ENCODE measurements at places on chromosomes 3 and 15. TPM values are rescaled to one million over a fixed set of nuclear protein-coding genes. Genes with fewer than 3 reads are reported as not detected.

GRCh38 chr3:148079370-148079769, 618.3 kb upstream of the AGTR1 start:
- no peak for DNase-seq

DNA sequence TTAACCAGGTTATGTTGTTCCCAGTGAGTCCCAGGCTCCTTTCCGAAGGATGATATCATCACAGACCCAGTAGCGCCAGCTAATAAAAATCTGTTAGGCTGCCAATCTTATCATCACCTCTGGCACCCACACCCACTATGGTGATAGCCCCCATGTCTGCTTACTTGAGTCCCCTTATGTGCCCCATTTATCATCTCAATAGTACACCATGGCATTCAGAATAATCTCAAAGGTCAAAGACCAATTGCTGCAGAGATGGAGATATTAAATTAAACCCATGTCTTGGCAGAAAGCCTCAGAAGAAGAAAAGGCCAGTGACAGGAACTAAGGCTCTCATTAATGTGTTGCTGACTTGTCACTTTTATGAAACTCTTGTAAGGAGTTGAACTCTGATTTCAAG, 32.8 kb downstream of the CPNE4 start:
- no peak for DNase-seq

DNA sequence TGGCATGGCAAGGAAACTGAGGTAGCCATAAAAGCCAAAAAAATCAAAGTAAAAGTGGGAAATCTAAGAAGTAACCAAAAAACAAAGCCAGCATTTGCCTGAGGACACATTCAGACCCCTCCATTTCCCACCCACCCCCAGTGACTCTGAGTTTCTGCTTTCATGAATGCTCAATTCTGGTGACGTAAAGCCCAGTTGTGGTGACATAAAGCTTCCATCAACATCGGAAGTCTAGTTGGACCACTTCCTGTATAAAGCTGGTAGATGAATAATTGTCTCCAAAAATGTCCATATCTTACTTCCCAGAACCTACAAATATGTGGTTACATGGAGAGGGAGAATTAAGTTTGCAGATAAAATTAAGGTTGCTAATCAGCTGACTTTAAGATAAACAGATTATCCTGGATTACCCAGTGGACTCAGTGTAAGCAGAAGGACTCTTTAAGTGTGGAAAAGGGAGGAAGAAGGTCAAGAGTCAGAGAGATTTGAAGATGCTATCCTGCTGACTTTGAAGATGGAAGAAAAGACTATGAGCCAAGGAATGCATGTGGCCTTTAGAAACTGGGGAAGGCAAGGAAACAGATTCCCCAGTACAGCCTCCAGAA, 62.0 kb upstream of the ST3GAL6 start:
- no peak for DNase-seq

GRCh38 chr3:40989141-40990061, 209.9 kb upstream of the CTNNB1 start:
- no peak for DNase-seq

DNA sequence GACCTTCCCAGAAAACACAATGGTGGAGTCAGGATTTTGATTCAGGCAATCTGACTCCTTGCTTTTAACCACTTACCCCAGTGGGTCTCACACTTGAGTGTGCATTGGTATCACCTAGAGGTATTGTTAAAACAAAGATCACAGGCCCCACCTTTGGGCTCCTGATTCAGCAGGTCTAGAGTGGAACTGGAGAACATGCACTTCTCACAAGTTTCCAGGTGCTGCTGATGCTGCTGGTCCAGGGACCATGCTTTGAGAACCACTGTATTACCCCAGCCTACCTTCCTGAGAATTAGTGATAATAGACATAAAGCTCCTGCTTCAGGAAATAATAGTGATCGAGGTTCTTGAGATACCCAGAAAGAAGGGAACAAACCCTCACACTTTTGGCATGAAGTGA, 466.9 kb downstream of the EPHB1 start:
- no peak for DNase-seq

SMARCC1 gene
- 48.1 TPM for polyA plus RNA-seq

All from testis (tissue), 5 donors.